Astrocyte of the spinal cord (primary cell): ENCODE measurements at places on chromosomes 1 and 21.
A peak's percentile ranks its signal among the peaks of the same experiment; 100 is the strongest.

- DNase-seq: peak; percentile 57
These were observed 17.2 kb downstream of the DPYD start for GRCh38 chr1:97903626-97904025.

- no peak for DNase-seq
These were observed 845.6 kb downstream of the ADGRL2 start for GRCh38 chr1:82646336-82646735.

- DNase-seq: peak; percentile 45
These were observed 315.8 kb upstream of the KAZN start for GRCh38 chr1:14282707-14283106.

DNA sequence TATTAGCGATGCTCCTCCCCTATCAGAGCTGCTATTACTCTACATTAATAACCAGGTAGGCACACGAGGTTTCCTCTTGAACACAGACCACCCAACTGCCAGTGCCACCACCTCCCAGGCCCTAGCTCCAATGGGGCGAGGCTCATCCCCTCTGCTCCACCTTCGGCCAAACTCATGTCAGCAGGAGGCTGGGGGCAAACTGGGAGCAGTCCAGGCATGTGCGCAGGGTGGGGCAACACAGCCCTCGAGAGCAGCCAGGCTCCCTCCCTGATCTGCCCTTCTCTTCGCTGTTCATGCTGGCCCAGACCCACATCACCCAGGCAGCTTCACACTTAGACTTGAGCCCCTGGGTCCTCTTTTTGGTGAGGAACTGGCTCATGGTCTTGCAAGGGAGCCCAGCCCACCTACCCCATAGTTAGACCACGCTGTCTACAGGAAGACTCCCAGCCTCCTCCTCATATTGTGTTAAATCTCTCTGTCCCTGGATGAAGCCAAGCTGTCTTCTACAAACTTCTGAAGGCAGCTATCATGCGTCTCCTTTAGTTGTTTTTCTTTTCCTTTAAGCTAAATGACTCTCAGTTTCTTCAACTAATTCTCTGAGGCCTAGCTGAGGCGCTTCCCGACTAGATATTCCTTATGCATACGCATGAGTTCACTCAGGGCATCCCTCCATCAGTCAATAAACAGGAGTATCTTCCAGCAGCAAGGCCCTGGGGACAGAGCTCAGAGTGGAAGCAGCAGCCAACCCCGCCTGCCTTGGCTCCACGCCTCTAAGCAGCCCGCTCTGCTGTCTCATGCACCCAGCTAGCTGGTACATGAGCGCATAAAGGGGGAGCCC, 12.0 kb downstream of the TMEM9 start:
- DNase-seq: no peak

DNA sequence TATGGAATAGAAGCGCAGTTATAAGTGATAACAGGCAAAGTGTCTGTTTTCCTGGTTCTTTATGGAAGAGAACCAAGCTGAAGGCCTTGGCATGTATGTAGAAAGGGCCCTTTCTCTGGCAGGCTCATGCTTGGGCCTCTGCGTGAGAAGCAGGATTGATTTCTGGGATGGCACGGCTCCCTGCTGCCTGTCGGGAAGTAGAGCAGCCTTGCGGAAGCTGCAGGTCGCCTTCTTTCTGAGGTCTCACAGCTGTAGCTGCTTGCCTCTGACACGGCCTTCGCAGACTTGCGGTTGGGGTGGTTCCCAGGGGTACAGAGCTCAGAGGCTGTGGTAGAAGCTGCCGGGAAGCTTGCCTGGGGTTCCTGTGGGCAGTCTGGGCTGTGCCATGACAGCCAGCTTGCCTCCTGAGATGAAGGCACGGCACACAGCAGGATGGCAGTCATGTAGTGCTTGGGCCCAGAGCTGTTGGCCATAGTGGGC, 39.4 kb downstream of the TRAPPC10 start:
- peak; percentile 56 for DNase-seq

DNA sequence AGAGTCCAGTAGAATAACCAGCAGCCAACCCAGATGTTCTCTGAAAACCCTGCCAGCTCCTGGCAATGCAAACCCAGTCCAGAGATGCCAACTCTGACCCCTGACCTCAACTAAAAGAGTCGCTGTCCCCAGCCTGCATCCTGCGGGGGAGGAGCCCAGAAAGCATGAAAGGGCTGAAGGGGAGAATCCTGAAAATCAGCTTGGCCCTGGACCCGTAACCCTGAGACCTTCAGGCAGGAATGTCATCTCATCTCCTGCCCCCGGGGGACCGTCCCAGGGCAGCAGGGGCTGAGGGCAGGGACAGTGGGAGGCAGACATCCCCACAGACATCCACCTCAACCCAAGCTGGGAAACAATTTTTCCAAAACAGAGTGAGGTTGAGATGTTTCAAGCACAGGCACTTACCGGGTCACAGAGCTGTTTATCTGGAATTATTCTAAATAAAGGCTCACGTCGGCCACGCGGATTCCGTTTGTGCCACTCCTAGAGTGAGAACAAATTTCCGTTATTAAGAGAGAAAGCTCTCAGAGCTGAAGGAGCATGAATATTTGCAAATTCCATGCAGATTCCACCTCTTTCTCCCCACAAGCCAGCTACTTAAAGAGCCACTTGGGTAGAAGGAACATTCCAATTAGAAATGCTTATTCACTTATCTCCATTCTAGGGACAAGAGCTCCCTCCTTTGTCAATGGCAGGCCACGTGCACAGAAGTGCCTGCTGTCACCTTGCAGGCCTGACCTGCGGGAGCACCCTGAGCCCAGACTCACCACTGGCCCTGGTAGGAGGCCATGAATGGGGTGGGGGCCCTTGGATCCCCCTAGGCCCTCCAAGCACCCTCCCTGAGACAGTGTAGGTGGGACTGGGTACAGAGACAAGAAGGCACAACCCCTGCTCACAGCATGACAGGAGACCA, 240.1 kb downstream of the NPHP4 start:
- no peak for DNase-seq

- no peak for DNase-seq
These were observed 5.6 kb downstream of the CD52 start for GRCh38 chr1:26323382-26323781.

DNA sequence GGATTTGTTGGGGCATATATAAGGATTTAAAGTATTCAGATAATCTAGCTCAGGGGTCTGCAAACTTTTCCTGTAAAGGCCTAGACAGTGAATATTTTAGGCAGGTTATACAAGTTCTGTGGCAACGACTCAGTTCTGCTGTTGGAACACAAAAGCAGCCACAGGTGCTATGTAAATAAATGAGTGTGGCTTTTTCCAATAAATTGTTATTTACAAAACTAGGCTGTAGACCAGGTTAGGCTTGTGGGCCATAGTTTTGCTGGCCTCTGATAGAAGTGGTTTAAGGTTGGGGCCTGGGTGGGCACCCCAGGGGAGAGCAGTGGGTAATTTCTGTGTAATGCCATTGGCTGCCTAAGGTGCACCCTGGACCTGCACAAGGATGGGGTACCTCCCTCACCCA, 16.9 kb upstream of the IGFN1 start:
- DNase-seq: no peak

GRCh38 chr1:29719253-29719652, 482.9 kb downstream of the PTPRU start:
- peak; percentile 96 for DNase-seq

- DNase-seq: peak; percentile 31
These were observed 1.7 kb downstream of the PTPRU start for GRCh38 chr1:29237852-29238619.

- no peak for DNase-seq
These were observed 2.3 kb downstream of the PCSK9 start for GRCh38 chr1:55041613-55042012.

- DNase-seq: no peak
These were observed 871 bp downstream of the TUFT1 start for GRCh38 chr1:151540982-151541377.

- no peak for DNase-seq
These were observed 50.4 kb downstream of the GLIS1 start for GRCh38 chr1:53688381-53689102.

GRCh38 chr1:27031235-27032118, 18.8 kb upstream of the TENT5B start:
- DNase-seq: peak; percentile 77
